OCI-LY7 (cell line): ENCODE measurements at places on chromosomes 6 and 20. TPM values are rescaled to one million over a fixed set of nuclear protein-coding genes. Genes with fewer than 3 reads are reported as not detected.

OTOR gene
- not detected in 2 replicates for total RNA-seq

MYO6 gene
- total RNA-seq, result not detected in 2 replicates

TMEM74B gene
- not detected in 2 replicates for total RNA-seq

TOX2 gene
- 0.23 and 0.39 TPM in 2 replicates for total RNA-seq

WFDC2 gene
- total RNA-seq, result 0.46 TPM in 1 of 2 replicates, not detected in the other

SLC22A2 gene
- total RNA-seq, result not detected in 2 replicates

DNA sequence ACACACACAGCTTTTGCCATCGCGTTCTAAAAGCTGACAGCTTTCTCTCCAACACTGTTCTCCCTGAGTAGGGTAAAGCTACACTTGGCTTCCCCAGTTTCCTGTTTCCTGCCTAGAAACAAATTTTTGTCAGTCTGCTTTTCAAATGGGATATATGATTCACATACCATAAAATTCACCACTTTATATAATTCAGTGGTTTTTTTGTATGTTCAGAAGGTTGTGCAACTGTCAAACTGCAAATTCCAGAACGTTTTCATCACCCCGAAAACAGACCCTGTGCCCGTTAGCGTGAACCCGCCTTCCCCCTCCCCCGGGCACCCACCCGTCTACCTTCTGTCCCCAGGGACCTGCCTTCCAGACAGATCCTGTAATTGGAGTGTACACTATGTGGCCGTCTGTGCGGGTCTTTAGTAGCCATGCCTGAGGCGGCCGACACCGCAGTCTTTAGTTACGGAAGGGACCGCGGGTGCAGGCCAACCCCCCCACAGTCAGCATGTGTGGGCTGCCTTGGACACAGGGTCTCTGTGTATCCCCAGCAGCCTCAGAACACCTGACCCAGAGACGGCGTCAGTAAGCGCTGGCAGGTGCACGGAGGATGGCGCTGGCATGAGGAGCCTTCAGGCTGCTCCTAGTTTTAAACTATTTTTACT is 16.6 kb downstream of the HRH3 start:
- DNase-seq, result no peak

DNA sequence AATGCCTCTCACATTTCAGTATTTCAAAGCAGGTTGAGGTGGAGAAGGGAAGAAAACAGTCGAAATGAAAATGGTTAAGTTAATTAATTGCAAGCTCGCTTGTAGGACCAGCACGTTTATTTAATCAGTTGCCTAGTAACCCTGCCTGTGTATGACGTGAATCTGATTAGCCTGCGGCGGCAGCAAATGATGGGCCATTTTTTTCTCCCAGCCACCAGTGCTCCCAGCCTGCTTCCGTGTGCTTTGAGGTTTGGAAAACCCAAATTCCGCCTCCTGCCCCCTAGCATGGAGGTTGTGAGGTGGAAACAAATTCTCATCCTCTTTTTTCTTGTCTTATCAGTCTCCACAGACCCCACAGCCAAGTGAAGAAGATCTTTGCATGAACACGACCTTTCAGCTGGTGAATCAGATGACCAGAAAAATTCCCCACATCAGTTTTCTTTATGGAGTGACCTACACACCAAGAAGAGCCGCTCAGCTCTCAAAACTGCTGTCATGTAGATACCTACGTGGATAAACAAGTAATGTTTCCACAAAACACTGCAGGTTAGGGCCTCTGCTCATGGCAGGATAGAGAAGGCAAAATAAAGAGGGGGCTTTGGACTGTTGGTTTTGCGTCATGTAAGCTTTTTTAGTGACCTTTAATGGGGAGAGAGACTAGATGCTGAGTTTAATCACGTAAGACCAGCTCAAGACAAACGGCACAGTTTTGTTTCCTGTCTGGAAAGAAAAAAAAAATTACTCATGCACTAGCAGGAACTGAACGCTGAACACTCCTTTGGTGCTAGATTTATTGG is 572.9 kb upstream of the NOX3 start:
- peak; percentile 34 for DNase-seq

DNA sequence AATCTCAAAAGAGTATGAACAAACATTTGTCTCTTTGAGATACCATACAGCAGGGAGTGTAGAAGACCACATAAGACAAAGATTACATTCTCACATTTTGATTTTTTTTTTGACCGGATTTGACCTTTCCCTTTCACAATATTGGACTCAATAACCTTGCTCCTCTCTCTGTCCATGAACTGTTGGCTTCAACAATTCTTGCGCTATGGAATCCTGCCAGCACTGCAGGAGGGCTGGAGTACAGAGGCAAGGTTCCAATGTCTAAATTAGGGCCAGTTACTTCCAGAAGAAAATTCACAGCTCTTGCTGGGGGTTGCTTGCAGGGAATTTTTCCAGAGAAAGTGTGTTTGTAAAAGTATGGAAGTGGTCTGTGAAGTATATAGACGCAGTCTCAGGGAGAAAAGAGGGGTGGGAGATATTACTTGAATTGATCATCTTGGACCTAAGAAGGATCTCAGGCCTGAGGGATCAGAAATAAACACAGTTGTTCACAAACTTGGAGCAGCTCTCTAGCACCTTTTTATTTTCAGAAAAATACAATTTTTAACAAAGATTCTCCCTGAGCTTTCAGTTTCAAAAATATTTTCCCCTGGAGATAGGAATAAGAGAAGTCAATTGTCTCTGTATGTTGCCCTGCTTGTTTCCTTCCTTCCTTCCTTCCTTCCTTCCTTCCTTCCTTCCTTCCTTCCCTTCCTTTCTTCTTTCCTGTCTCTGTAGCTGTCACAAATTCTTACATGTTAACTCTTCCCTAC is 765.9 kb downstream of the BCKDHB start:
- no peak for DNase-seq

- DNase-seq, result no peak
Observed at GRCh38 chr20:44188752-44189151, 1.8 kb upstream of the JPH2 start.

DNA sequence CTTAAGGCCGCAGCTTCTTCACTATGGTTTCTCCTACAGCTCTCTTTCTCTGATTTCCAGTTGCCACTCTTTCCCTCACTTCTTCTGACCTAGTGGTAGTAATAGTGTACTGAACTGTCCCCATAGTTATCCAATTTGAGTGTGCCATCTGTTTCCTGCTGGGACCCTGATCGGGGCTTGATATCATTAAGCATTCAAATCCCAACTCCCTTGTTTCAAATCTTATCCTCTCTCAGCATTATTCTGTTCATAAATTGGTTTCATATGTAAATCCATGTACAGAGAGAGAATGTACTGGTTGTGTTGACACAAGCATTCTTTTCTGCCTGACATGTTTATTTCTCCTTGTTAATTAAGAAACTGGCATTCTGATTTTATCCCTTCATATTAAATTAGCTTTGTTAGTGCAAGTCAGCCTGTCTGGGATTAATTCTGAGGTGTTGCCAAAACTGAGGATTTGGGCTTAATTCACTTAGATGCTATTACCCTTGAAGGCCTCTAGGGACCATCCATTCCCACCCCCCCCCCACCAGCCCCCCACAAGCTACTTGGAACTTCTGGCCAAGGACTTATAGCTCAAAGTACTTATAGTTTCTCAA is 84.6 kb upstream of the PROKR2 start:
- DNase-seq, result no peak

GRCh38 chr6:100378576-100378975 is 86.1 kb downstream of the SIM1 start:
- no peak for DNase-seq

GRCh38 chr6:116629563-116629981 is 13.3 kb downstream of the RSPH4A start:
- DNase-seq, result no peak

GRCh38 chr6:148166339-148166968 is 176.2 kb upstream of the SASH1 start:
- peak; percentile 48 for DNase-seq

DNA sequence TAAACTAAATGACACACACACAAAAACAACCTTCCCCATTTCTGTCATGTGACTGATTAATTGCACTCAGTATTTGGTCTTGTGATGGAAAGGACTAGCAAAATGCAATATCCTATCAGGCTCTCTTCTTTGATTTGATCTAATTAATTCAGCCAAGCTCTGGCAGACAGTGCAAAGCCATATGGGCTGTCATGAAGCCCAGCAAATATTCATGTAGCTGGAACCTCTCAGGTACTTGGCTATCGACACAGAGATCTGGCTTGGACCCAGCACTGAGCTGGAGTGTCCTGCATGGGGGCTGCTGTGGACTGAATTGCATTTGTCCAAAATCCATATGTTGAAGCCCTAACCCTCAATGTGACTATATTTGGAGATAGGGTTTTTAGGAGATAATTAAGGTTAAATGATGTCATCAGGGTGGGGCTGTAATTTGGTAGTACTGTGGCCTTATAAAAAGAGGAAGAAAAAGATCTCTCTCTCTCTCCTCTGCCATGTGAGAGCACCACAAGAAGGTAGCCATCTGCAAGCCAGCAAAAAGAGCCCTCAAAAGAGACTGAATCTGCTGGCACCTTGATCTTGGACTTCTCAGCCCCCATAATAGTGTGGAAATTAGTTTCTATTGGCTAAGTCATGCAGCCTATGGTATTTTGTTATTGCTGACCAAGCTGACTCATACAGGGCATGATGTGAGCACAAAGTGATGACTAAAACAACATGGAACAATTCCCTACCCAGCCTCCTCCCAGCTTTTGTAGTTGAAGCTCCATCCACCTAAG is 77.1 kb downstream of the STMND1 start:
- DNase-seq, result no peak

- no peak for DNase-seq
Observed at GRCh38 chr20:33503564-33503963, 13.7 kb downstream of the CBFA2T2 start.
